Purkinje cell (primary cell): ENCODE measurements at places on chromosomes 7 and 10. TPM values are rescaled to one million over a fixed set of nuclear protein-coding genes. Genes with fewer than 3 reads are reported as not detected.

The MOGAT3 gene
- polyA plus RNA-seq = not detected in 2 replicates

The TBXAS1 gene
- polyA plus RNA-seq = 0.32 and 2.6 TPM in 2 replicates

The HABP2 gene
- not detected in 2 replicates for polyA plus RNA-seq

The AASS gene
- 9.1 and 9.2 TPM in 2 replicates for polyA plus RNA-seq

The HERPUD2 gene
- polyA plus RNA-seq = 60.2 and 63.9 TPM in 2 replicates

The CPA5 gene
- not detected in 2 replicates for polyA plus RNA-seq

The GJC3 gene
- not detected in 2 replicates for polyA plus RNA-seq

The RNF32 gene
- polyA plus RNA-seq = 1.6 and 2.7 TPM in 2 replicates

The AKR1C4 gene
- not detected in 2 replicates for polyA plus RNA-seq

The OR2A12 gene
- polyA plus RNA-seq = not detected in 2 replicates

The CELF2 gene
- polyA plus RNA-seq = 160 and 185 TPM in 2 replicates

The LRRC18 gene
- not detected in 2 replicates for polyA plus RNA-seq

The IRF5 gene
- not detected in 2 replicates for polyA plus RNA-seq

The CARD11 gene
- not detected in 2 replicates for polyA plus RNA-seq

The TUBAL3 gene
- polyA plus RNA-seq = not detected in 2 replicates

The ATXN7L1 gene
- 3.8 and 4.3 TPM in 2 replicates for polyA plus RNA-seq

The DGKI gene
- polyA plus RNA-seq = 24.4 and 28.9 TPM in 2 replicates

The MPLKIP gene
- polyA plus RNA-seq = 18.4 and 28.4 TPM in 2 replicates

The FAM25A gene
- not detected in 2 replicates for polyA plus RNA-seq

The ZNF438 gene
- polyA plus RNA-seq = 2.8 and 4.3 TPM in 2 replicates

The SLC26A3 gene
- not detected in 2 replicates for polyA plus RNA-seq

The IL15RA gene
- not detected in 2 replicates for polyA plus RNA-seq

The SCIN gene
- not detected in 2 replicates for polyA plus RNA-seq

The SPDYE8 gene
- not detected in 2 replicates for polyA plus RNA-seq

The SEPTIN14 gene
- not detected in 2 replicates for polyA plus RNA-seq

The GPRIN2 gene
- not detected in 2 replicates for polyA plus RNA-seq

The GPR15LG gene
- not detected in 2 replicates for polyA plus RNA-seq

The HOXA7 gene
- not detected in 2 replicates for polyA plus RNA-seq

The FBXO24 gene
- not detected in 2 replicates for polyA plus RNA-seq

The ARMC10 gene
- 30.5 and 39.4 TPM in 2 replicates for polyA plus RNA-seq

The PDE6C gene
- 0.09 TPM in 1 of 2 replicates, not detected in the other for polyA plus RNA-seq

The GRID1 gene
- polyA plus RNA-seq = 0.52 and 3.9 TPM in 2 replicates

The HNRNPF gene
- 15.9 and 18.5 TPM in 2 replicates for polyA plus RNA-seq

The CYP2E1 gene
- 22.2 and 23.8 TPM in 2 replicates for polyA plus RNA-seq

The WIPF3 gene
- 1.0 and 2.4 TPM in 2 replicates for polyA plus RNA-seq

The SPDYE5 gene
- polyA plus RNA-seq = 0.25 and 1.9 TPM in 2 replicates

The TAF3 gene
- 5.1 and 6.1 TPM in 2 replicates for polyA plus RNA-seq

The PPRC1 gene
- 4.9 and 10.7 TPM in 2 replicates for polyA plus RNA-seq

The NUTM2B gene
- not detected in 2 replicates for polyA plus RNA-seq

The LIPF gene
- not detected in 2 replicates for polyA plus RNA-seq

The GPR26 gene
- 0.06 and 0.67 TPM in 2 replicates for polyA plus RNA-seq

The CRHR2 gene
- polyA plus RNA-seq = not detected in 2 replicates

The MYL10 gene
- not detected in 2 replicates for polyA plus RNA-seq

The CTBP2 gene
- polyA plus RNA-seq = 7.5 and 7.8 TPM in 2 replicates

The CRYGN gene
- not detected in 2 replicates for polyA plus RNA-seq

The OPN4 gene
- 0.20 TPM in 1 of 2 replicates, not detected in the other for polyA plus RNA-seq

The C10orf62 gene
- polyA plus RNA-seq = not detected in 2 replicates

The MSS51 gene
- polyA plus RNA-seq = 0.20 and 0.36 TPM in 2 replicates

The H2BK1 gene
- polyA plus RNA-seq = not detected in 2 replicates
